KG1 (cell line): ENCODE measurements at places on chromosomes 16 and 17.
A peak's percentile ranks its signal among the peaks of the same experiment; 100 is the strongest.

DNA sequence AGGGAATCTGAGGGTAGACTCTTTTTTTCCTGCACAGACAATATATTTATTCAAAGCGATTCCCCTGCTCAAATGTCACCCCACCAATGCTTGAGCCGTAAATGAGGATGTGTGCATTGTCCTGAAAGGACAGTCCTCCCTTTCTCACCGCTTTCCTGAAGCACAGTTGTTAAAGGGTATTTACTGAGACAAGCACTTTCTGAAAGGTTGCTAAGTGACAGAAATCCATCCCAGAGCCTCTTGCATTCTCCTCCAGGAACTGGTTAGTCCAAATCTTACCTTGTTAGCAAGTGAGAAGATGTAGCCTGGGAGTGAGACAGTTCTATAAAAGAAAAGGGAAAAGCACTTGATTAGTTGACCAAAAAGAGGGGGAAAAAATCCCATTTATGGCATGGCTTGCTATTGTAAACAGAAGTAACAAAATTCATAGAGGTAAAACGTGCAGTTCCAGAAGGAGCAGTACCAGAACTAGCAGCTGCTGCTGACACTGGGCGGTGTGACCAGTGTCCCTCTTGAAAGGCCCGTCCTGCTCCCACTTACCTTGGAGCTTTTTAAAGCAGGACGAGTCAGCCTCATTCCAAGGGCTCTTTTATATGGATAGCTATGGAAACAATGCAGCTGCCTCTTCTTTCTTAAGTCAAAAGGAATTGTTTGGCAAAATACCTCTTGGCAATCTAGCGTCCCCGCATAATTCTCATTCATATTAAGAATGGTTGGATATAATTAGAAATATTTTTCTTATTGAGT is at the start of gene MYH2:
TSS of gene MYH2 (minus strand) at position 563 of the 747 bp plus-strand sequence. CDS start 1,738 bp downstream, outside the sequence.
- no peak for DNase-seq

DNA sequence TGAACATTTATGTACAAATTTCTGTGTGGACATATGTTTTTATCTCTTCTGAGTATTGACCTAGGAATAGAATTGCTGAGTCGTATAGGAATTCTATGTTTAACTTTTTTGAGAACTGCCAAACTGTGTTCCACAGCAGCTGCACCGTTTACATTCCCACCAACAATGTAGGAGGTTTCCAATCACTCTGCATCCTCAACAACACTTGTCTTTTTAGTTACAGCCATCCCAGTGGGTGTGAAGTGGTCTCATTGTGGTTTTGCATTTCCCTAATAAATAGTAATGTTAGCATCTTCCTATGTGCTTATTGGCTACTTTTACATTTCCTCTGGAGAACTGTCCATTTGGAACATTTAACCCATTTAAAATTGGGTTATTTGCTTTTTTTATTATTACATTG is 36.6 kb upstream of the NACA2 start:
- no peak for DNase-seq

DNA sequence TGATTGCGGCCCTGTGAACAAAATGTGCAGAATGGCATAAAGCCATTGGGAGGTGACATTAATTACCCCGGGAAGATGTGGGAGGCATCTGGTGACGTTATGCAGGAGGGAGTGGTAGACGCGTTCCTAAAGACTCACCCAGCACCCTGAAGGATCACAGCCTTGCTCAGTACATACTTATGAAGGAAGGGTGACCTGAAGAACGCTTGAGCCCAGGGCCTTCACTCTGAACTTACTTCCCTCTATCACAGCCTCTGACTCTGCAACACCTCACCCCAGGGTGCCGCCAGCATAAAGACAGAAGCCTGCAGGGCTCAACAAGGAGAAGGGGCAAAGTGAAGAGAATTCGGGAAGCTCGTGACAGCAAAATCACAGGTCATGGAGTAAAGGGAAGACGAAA is 9.4 kb downstream of the MFSD6L start:
- no peak for DNase-seq

DNA sequence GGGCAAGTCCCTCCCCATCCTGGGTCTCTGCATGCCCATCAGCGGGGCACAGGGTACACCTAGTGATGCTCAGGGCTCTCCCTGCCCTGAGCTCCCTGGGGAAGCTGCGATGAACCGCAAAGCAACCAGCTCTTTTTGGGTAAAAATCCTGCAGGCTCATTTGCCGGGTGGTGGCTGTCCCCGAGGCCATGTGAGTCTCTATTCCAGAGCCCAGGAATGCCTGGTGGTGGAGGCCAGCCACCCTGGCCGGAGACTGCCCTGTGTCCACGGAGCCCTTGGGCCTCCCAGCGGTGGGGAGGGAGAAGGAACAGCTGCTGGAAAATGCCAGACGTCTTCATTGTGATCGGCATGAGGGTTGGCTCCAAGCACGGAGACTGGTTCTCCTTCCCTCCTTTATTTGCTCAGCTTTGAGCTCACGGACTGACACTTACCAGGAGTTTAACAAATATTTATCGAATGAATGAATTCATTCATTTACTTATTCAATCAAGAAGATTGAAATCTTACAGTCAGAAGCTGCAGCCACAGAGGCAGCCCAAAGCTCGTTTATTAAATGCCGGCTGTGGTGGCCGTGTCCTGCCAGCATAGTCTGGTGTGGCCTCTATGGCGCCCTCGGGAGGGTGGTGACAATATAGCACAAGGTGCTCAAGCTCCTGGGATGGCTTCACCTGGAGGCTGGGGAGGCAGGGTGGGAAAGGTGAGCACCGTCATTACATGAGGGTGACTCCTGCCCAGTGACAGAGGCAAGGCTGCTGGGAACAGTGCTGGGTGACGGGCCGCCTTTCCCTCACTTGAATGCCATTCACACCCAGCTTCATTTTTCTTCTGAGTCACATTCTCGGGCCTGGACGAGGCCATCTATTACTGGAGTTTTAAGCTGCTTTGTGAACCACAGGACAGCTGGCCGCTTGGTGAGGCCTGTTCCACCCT is 31.1 kb upstream of the JPH3 start:
- DNase-seq = no peak

DNA sequence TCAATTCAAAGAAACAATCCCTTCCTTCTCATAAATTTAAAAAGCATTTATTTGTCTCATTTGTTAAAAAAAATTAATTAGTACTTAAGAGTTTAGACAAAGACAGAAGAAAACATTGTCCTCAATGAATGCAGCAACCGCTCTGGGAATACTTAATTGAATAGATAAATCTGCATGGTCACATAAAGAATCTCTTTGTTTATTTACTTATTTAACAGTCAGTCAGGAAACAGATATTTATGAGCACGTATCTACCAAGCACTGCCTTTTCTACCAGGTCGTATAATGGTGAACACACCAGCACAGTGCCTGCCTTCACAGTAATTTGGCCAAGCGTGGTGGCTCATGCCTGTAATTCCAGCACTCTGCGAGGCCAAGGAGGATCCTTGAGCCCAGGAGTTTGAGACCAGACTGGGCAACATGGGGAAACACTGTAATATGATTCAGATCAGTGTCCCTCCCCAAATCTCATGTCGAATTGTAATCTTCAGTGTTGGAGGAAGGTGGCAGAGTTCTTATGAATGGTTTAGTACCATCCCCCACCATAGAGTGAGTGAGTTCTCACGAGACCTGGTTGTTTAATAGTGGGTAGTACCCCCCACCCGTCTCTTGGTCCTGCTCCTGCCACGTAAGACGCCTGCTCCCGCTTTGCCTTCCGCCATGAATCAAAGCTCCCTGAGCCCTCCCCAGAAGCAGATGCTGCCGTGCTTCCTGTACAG is 8.1 kb downstream of the WIPI1 start:
- no peak for DNase-seq

DNA sequence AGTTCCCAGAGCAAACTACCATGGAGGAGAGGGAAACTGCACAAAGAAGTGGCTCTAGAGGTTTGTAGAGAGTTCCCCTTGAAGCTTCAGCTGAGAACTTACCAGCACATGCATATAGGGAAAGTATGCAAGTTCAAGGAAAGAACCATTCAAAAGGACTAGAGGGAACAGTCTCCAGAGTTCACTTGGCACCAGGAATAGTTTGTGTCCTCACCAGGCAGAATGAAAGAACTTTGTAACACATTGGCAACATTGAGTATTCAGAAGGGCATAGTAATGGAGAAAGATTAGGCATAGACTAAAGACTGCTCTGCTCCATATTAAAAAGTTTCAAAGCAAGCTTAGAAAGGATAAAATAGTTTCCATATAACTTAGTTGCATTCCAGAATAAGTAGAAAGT is 155.4 kb upstream of the TOM1L1 start:
- no peak for DNase-seq

- DNase-seq = no peak
Observed at GRCh38 chr16:84048270-84048669, 5.7 kb upstream of the SLC38A8 start.

GRCh38 chr17:76466775-76467130 is 650 bp upstream of the AANAT start:
- DNase-seq = no peak

- no peak for DNase-seq
Observed at GRCh38 chr16:56852968-56853367, 12.0 kb upstream of the SLC12A3 start.

- DNase-seq = no peak
Observed at GRCh38 chr17:18246109-18246725, 12.3 kb downstream of the FLII start.

DNA sequence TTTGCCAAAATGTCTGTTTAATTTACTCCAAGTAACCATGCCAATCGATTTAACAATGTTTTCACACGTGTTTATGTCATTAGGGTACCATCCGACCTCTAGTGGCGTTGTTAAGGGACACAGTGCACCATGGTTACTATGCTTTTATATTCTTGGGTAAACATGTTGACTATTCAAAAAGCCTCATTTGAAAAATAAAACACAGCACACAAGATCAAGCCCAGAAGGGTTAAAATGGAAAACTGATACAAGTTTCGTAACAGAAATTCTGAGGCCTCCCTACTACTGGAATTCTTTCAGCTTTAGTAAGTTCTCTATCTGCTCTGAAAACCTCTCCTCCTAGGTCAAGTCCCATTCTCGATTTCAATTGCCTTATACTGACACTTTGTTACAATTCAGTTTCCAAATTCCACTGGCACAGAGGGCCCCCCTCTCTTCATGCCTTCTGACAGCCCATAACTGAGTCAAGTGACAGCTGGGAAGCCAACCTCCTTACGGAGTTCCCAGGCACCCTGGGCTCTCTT is 2.1 kb downstream of the CFAP20 start:
- no peak for DNase-seq

- DNase-seq = peak; percentile 76
Observed at GRCh38 chr16:28623172-28623711, 13.4 kb upstream of the SULT1A1 start.

- no peak for DNase-seq
Observed at GRCh38 chr16:82649766-82650165, 23.0 kb downstream of the CDH13 start.

GRCh38 chr17:17849147-17849820 is 12.5 kb upstream of the SREBF1 start:
- DNase-seq = no peak

GRCh38 chr16:23840310-23840709 is 4.5 kb downstream of the PRKCB start:
- DNase-seq = no peak

DNA sequence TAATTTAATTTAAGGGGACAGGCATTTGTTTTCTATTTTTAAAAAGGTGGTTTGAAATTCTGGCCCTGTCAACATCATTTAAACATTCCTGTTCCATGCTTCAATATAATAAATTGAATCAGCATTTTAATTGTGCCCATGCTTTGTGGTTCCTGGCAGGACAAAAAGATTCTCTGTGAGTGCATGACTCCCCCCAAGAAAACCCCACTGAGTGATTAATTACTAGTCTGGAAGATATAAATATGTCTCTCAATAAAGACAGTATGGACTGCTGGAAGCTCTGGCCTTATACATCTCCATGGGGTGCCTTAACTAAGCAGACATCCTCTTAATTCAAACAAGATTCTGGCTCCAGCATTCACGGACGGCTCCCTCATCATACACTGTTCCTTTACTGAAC is 95.0 kb upstream of the PSMD7 start:
- no peak for DNase-seq

- no peak for DNase-seq
Observed at GRCh38 chr17:58326609-58327362, 1.8 kb downstream of the TSPOAP1 start.

- DNase-seq = no peak
Observed at GRCh38 chr17:36890398-36891168, 46.7 kb upstream of the LHX1 start.

DNA sequence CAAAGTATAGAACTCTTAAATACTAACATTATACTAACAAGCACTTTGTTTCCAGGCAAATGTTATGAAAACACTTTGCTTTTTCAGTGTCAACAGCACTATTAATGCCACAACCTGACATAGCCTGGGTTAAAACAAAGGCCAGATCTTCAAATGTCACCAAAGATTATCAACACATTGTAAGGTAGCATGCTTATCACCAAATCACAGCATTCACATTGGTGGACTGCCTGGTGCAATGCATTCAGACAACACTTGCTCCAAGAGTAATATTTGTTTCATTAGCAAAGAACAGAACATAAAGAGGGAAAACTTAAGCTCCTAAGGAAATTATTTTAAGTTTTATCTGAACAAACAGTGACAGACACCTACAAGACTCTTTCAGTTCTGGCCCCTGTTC is 1361.2 kb downstream of the CDH8 start:
- DNase-seq = no peak

- no peak for DNase-seq
Observed at GRCh38 chr16:56625943-56626654, 518 bp downstream of the MT1E start.

DNA sequence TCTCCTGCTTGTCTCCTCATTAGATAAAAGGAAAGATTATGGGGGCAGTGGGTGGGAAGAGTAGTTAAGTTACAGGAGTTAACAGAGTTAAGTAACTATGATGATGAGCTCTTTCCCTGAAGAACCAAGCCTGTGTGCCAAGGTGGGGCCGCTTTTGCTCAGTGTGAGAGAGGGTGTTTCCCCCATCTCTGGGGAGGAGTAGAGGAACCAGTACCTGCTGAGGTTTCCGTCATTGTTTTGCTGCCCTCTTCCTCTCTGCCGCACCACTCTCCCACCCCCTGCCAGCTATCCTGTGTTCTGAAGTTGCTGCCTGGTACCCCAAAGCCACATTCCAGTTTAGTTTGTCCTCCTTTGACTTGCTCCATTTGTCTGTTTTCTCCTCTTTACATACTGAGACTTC is 20.8 kb upstream of the KRT10 start:
- DNase-seq = no peak

DNA sequence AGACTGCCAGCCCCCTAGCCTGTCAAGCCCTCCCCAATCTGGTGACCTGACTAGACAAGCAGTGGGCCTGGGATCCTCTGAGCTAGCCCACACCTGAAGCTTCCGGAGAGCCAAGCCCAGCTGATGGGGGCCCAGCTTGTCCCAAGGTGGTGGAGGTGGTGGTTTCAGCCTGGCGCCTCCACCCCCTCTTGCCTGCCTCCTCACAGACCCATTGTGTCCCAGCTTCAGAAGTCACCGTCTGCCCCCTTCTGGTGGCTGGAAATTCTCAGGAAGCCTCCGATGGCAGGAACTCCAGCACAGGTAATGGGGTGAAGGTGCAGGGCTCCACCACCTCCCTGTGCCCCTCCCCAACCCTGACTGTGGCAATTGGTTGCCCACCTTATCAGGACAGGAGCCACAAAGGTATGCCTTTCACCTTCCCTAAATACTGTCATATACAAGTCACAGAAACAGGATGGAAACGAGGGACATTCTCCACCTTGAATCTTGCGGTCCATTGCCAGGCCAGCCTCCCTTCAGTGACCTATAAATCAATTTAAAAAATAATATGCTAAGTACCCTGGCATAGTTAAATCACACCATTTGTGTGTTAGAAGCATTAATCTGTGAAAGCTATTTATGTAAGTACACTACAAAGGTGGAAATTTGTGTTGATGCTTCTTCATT is 66.0 kb upstream of the ZNF423 start:
- peak; percentile 8 for DNase-seq
